ENCODE measurements at places on chromosomes 2 and 18. TPM values are rescaled to one million over a fixed set of nuclear protein-coding genes. Genes with fewer than 3 reads are reported as not detected.

DNA sequence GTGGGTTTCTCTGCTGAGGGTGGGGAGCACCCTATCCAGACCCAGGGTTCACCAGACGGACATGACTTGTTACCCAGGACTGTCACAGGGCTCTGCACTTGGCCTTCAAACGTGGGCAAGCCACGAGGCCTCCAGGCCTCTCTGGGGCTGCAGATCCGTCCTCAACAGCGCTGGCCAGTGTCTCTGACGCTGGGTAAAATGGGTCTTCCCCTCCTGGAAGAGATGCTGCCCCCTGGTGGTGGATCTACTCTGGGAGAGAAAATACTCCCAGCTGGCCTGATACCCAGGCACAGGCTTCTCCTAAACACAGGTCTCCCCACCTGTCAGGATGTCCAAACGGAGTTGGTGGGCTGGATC lies 3.7 kb downstream of the GPR17 start:
- peaks cover 30% of the 10 kb centered on the region for H3K4me1 ChIP-seq
- no peaks in the 10 kb centered on the region for H3K27me3 ChIP-seq
- peak overlapping the region; percentile 56 for H3K27ac ChIP-seq
- H3K36me3 ChIP-seq, result no peaks in the 10 kb centered on the region

DNA sequence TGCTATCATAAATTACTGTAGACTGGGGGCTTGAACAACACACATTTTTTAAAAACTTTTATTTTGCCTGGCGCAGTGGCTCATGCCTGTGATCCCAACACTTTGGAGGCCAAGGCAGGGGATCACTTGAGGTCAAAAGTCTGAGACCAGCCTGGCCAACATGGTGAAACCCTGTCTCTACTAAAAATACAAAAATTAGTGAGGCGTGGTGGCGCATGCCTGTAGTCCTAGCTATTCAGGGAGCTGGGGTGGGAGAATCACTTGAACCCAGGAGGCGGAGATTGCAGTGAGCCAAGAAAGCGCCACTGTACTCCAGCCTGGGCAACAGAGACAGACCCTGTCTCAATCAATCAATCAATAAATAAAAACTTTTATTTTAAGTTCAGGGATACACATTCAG lies 9.1 kb downstream of the KCNK3 start:
- DNase-seq, result no peak
- no peak overlapping the region for H3K4me3 ChIP-seq
- no peaks in the 10 kb centered on the region for H3K36me3 ChIP-seq
- no peaks in the 10 kb centered on the region for H3K27me3 ChIP-seq
- no peak overlapping the region for H3K27ac ChIP-seq
- peaks cover 17% of the 10 kb centered on the region for H3K4me1 ChIP-seq

GRCh38 chr2:69340101-69340775 lies 46.8 kb downstream of the GFPT1 start:
- H3K36me3 ChIP-seq, result peaks cover 59% of the 10 kb centered on the region
- no peak for DNase-seq
- H3K27me3 ChIP-seq, result no peaks in the 10 kb centered on the region
- no peak overlapping the region for H3K27ac ChIP-seq
- no peaks in the 10 kb centered on the region for H3K4me1 ChIP-seq

The EPB41L3 gene
- 39.5 TPM for total RNA-seq

The REG3A gene
- total RNA-seq, result not detected

The PLEK gene
- total RNA-seq, result not detected
